Mesothelial cell of epicardium (in vitro differentiated cells): ENCODE measurements at places on chromosomes 16 and 17.

DNA sequence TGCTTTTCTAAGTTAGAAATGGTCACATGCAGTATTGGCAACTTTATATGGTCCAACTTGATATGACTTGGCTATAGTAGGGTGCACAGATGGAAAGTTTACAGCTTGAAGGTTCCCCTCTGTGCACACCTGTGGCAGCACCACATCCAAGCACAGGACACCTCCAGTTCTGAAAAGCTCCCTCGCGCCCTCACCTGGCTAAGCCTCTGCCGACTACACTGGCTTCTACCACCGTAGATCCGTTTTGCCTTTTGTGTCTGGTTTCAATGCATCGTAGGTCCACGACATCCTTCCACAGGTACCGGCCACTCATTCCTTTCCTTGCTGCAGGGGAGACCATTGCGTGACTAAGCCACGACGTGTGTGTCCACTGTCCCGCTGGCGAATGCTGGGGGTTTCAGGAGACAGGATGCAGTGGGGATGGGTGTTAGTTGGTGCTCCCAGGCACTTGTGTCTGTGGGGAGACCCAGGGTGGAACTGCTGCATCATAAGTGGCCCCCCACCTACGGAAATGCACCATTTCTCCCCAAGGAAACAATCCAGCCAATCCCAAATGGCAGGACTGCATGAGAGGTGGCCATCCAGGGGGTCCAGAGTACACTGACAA, 4.9 kb upstream of the RASD1 start:
- peaks cover 18% of the 10 kb centered on the region for H3K27me3 ChIP-seq
- no peak overlapping the region for H3K4me3 ChIP-seq
- H3K4me1 ChIP-seq, result no peaks in the 10 kb centered on the region
- no peak overlapping the region for H3K27ac ChIP-seq
- no peaks in the 10 kb centered on the region for H3K36me3 ChIP-seq

DNA sequence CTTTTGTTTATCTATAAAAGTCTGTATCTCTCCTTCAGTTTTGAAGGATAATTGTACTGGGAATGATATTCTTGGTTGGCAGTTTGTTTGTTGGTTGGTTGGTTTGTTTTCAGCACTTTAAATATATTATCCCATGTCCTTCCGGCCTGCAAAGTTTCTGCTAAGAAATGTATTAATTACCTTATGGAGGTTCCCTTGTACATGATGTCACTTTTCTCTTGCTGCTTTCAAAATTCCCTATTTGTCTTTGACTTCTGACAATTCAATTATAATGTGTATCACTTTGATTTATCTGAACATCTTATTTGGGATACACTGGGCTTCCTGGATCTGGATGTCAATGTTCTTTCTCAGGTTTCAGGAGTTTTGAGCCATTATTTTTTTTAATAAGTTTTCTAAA, 4.1 kb upstream of the KRT34 start:
- no peak overlapping the region for H3K27ac ChIP-seq
- H3K4me1 ChIP-seq, result peaks cover 10% of the 10 kb centered on the region
- no peak for DNase-seq
- H3K36me3 ChIP-seq, result peaks cover 6% of the 10 kb centered on the region
- H3K4me3 ChIP-seq, result no peak overlapping the region

DNA sequence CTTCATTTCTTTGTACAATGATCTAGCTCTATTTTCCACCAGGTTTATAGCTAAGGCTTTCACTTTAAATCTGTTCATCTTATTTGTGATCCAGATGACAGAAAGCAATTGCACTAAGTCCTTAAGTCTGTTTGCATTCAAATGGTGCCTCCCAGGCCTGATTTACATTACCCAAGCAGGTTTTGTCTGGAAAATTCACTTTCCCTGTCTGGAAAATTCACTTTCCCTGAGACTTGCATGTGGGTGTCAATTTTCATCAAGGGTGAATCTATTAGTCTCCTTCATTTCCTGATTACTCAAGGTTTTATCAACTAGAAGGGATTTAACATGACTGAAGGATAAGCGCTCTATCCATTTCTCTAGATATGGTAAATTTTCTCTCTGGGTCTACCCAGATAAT, 1480.2 kb upstream of the GOT2 start:
- no peak for DNase-seq
- no peak overlapping the region for H3K4me3 ChIP-seq
- H3K27ac ChIP-seq, result no peak overlapping the region
- H3K36me3 ChIP-seq, result no peaks in the 10 kb centered on the region
- H3K27me3 ChIP-seq, result no peaks in the 10 kb centered on the region

GRCh38 chr16:29256501-29256981, 150.0 kb downstream of the NPIPB11 start:
- H3K27me3 ChIP-seq, result no peaks in the 10 kb centered on the region
- no peaks in the 10 kb centered on the region for H3K36me3 ChIP-seq
- no peak for DNase-seq
- peaks cover 15% of the 10 kb centered on the region for H3K4me1 ChIP-seq
- H3K4me3 ChIP-seq, result no peak overlapping the region

- H3K4me3 ChIP-seq, result no peak overlapping the region
- peaks cover 16% of the 10 kb centered on the region for H3K27me3 ChIP-seq
These were observed 27.8 kb upstream of the HEATR6 start for GRCh38 chr17:60106340-60107059.

GRCh38 chr17:79747508-79748294, 17.0 kb downstream of the ENPP7 start:
- no peak overlapping the region for H3K27ac ChIP-seq
- H3K36me3 ChIP-seq, result no peaks in the 10 kb centered on the region
- H3K27me3 ChIP-seq, result peaks cover 75% of the 10 kb centered on the region
- no peak for DNase-seq

DNA sequence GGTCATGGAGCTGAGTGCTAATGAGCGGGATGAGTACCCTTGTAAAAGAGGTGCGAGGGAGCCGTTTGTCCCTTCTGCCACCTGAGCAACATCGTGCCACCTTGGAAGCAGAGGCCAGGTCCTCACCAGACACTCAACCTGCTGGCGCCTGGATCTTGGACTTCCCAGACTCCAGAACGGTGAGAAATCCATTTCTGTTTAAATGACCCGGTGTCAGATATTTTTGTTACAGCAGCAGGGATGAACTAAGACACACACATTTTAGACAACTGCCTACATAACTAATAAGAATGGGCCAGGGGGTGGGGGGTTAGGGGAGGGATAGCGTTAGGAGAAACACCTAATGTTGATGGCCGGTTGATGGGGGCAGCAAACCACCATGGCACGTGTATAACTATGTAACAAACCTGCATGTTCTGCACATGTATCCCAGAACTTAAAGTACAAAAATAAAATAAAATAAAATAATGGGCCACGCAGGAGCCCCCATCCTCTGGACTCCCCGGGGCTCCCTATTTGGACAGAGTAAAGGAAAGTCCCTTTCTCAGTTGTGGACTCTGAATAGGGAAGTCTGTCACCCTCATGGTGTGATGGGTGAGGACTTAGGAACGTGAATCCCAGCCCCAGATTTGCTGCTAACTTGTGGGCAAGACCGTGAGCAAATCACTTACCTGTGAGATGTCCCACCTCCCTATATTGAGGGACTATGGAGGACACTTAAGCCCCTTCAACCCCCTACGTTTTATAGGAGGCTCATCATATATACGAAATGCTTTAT, 60.6 kb upstream of the DNAH17 start:
- H3K4me1 ChIP-seq, result no peaks in the 10 kb centered on the region
- DNase-seq, result no peak
- no peak overlapping the region for H3K27ac ChIP-seq
- H3K36me3 ChIP-seq, result no peaks in the 10 kb centered on the region

GRCh38 chr16:55499951-55500529, 8.8 kb upstream of the LPCAT2 start:
- DNase-seq, result peak; percentile 55
- no peak overlapping the region for H3K4me3 ChIP-seq
- H3K27ac ChIP-seq, result peak overlapping the region; percentile 95
- peaks cover 6% of the 10 kb centered on the region for H3K36me3 ChIP-seq
- H3K4me1 ChIP-seq, result peaks cover 74% of the 10 kb centered on the region
